ENCODE measurements at places on chromosomes 13 and 19. TPM values are rescaled to one million over a fixed set of nuclear protein-coding genes. Genes with fewer than 3 reads are reported as not detected.

- no peak for DNase-seq
These were observed 10.3 kb upstream of the POSTN start for GRCh38 chr13:37608750-37609339.

GRCh38 chr13:32443111-32443510 lies 15.2 kb upstream of the N4BP2L1 start:
- no peak for DNase-seq

GRCh38 chr13:111247552-111247951 lies 72.9 kb upstream of the TEX29 start:
- DNase-seq = no peak

DNA sequence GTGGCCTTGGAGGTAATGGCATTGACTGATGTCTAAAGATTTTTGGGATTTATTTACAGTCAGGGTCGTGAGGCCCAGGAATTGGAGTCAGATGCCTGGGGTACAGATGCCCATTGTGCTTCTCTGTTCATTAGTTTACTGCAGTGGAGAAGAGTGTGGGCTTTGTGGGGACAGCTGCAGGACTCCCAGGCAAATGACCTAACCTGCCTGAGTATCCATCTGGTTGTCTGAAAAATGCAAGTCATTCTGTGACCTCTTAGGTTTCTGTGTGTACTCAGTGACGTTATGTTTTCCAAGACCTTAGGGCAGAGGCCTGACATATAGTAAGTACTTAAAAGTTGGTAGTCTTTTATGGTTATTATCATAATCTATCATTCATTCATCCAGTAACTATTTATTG lies 60.5 kb downstream of the SPATA13 start:
- DNase-seq = no peak

DNA sequence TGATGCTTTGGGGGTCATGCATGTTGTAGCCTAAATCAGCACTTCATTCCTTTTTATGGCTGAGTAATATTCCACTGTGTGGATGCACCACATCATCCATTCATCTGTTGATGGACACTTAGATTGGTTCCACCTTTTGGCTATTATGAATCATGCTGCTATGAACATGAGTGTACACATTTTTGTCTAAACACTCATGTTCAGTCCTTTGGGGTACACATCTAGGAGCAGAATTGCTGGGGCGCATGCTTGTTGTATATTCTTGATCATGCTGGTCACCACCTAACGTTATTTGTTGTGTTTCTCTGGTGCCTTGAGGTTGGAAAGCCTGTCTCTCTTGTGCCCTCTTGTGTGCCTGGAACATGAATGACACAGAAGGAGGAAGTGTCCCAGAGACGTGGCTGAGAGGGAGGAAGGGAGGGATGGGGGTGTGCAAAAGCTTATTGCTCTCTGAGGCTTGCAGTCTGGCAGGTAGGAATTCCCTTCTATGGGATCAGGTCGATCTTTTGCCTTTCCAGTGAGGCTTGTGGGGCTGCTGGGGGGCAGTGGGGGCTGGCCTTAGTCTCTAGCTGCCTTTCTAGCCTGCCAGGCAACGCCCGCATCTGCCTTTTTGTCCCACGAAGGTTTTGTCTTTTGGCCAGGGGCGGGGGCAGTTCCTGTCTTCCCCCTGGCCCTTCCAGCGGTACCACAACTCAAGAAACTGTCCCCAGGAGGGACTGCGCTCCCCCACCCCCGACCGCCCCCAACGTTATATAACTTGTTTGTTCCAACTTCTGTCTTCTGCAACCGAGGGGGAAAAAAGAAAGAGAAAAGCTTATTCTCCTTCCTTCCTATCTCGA lies 7.6 kb downstream of the KLHL26 start:
- no peak for DNase-seq

- no peak for DNase-seq
These were observed 30.6 kb upstream of the IGSF23 start for GRCh38 chr19:44582581-44583265.

DNA sequence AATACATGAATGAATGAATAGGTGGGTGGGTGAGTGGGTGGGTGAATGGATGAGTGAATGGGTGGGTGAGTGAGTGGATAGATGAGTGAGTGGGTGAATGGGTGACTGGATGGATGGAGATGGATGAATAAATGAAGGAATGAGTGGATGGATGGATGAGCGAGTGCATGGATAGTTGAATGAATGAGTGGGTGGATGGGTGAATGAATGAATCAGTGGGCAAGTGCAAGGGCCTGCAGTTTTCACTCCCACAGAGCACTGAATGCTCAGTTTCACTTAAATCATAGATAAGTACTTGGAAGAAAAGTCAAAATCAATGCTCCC lies 12.4 kb downstream of the GAS6 start:
- DNase-seq = no peak

GRCh38 chr19:3479834-3480215 lies 500 bp downstream of the SMIM24 start:
- DNase-seq = no peak

The KLK1 gene
- total RNA-seq = not detected

The ZNF260 gene
- total RNA-seq = 14.0 TPM

The APOC1 gene
- total RNA-seq = 2.2 TPM

The PPM1N gene
- total RNA-seq = not detected

The NLRP5 gene
- not detected for total RNA-seq

The TNFSF9 gene
- 6.9 TPM for total RNA-seq

The MYPOP gene
- total RNA-seq = 12.5 TPM

The ZNF221 gene
- 8.7 TPM for total RNA-seq

Data from chondrocyte (in vitro differentiated cells).